ENCODE measurements at places on chromosomes 2 and 18.

- H3K27me3 ChIP-seq = no peaks in the 10 kb centered on the region
- DNase-seq = no peak
- no peak overlapping the region for H3K4me3 ChIP-seq
- H3K4me1 ChIP-seq = peaks cover 18% of the 10 kb centered on the region
- H3K27ac ChIP-seq = no peak overlapping the region
- peaks cover 24% of the 10 kb centered on the region for H3K36me3 ChIP-seq
Measured at GRCh38 chr2:208250388-208250787, 4.5 kb downstream of the IDH1 start.

DNA sequence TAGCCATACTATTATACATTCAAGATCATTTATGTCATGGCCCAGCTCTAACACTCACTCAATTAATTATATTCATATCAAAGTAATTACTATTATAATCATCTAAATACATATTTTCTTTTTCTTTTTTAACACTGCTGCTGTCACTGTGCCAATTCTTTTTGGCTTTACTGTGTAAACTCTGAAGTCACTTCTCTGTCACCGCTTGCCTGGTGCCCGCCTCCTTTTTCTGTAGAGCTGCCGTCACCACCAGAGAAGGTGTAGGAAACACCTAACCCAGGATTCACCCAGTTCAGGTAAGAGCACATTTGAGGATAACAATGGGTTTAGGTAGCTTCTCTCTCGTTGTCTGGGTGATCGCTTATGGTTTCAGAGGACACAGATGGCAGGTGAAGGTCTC is 93.3 kb downstream of the AOX1 start:
- H3K4me1 ChIP-seq = no peaks in the 10 kb centered on the region
- no peaks in the 10 kb centered on the region for H3K36me3 ChIP-seq
- no peak overlapping the region for H3K4me3 ChIP-seq
- H3K27me3 ChIP-seq = peaks cover 7% of the 10 kb centered on the region
- no peak overlapping the region for H3K27ac ChIP-seq

DNA sequence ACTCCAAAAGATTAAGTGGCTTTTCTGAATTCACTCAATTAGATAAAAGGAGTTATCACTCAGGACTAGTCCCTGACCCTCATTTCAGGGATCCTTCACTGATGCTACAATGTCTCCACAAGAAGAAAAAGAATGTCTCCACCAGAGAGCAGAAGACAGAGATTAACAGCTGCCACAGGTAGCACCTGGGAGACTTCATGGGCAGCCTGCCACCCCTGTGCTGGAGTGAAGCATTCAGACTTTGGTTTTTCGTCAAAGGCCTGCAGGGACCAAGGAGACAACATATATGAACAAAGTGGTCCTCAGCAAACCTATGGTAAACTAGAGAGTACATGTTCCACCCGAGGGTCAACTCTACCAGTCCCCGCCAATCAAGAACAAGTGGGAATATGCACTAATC is 197.0 kb upstream of the ACVR2A start:
- no peak overlapping the region for H3K4me3 ChIP-seq
- H3K27me3 ChIP-seq = no peaks in the 10 kb centered on the region
- DNase-seq = no peak
- no peaks in the 10 kb centered on the region for H3K36me3 ChIP-seq

GRCh38 chr2:6526093-6526824 is 339.4 kb downstream of the CMPK2 start:
- H3K4me1 ChIP-seq = no peaks in the 10 kb centered on the region
- H3K4me3 ChIP-seq = no peak overlapping the region
- H3K36me3 ChIP-seq = no peaks in the 10 kb centered on the region

DNA sequence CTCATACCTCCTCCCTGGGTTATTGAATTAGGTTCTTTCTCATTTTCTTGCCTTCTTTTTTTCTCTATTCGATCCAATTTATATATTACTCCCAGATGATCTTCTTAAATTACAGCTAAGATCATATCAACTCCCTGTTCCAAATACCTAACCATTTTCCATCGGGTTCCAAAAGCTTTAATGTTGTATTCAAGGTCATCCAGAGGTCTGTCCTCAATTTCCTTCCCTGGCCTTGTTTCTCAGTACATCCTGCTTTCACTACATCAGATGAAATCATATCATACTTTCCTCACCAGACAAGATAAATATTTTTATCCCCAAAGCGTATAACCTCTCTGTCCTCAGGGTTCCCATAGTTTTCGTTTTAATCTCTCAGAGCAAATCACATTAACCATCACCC is 36.3 kb upstream of the GREB1L start:
- H3K4me1 ChIP-seq = no peaks in the 10 kb centered on the region
- H3K27me3 ChIP-seq = peaks cover 3% of the 10 kb centered on the region
- H3K36me3 ChIP-seq = no peaks in the 10 kb centered on the region
- DNase-seq = no peak

- H3K4me3 ChIP-seq = no peak overlapping the region
- peaks cover 31% of the 10 kb centered on the region for H3K36me3 ChIP-seq
- H3K4me1 ChIP-seq = peaks cover 32% of the 10 kb centered on the region
- DNase-seq = no peak
Measured at GRCh38 chr2:27915874-27916273, 25.3 kb downstream of the BABAM2 start.

- H3K4me3 ChIP-seq = no peak overlapping the region
- H3K27me3 ChIP-seq = no peaks in the 10 kb centered on the region
- DNase-seq = no peak
- H3K4me1 ChIP-seq = peaks cover 7% of the 10 kb centered on the region
Measured at GRCh38 chr2:12549641-12550040, 167.1 kb upstream of the TRIB2 start.

- DNase-seq = no peak
- peaks cover 13% of the 10 kb centered on the region for H3K4me1 ChIP-seq
- no peaks in the 10 kb centered on the region for H3K27me3 ChIP-seq
- H3K4me3 ChIP-seq = no peak overlapping the region
- no peaks in the 10 kb centered on the region for H3K36me3 ChIP-seq
- H3K27ac ChIP-seq = no peak overlapping the region
Measured at GRCh38 chr2:121485039-121485438, 45.6 kb upstream of the RNU4ATAC start.

DNA sequence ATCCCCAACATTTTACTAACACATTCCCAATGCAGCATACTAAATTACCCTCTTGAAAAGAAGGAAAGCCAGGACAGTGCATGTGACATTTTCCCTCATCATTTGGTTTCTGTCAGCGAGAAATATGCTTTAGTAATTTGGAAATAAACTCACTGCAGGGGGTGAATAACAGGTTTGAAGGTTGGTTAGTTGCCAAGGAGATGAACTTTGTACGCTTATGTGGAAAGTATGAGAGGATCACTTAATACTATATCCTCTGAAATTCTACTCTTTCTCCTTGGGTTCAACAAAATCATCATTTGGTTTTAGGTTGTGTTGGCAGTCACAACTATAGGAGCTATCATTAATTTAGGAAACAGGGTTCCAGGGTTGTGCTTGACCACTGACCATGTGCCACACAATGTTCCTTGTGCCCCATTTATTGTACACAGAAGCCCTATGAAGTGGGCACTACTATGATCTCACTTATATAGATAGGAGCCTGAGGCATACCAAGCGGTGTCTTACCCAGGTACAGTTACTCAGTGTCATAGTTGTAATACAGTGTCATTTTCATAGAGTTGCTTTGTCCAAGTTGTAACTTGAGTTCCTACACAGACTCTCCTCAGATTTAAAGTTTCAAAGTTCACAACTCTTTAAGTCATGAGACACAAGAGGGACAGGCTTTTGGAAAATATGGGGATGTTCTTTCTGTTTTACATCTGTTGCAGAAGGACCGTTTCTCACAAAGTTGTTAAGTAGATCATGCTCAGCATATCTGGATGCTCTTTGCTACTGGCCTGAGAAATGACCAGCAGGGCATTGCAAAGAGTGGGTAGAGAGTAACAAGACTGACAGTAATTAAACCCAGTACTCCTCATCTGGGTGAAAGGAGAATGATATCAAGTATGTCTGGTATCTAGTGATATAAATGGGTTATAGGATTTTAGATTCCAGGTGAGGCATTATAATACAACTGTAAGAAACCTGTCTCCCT is 91.8 kb downstream of the MAP4K4 start:
- H3K4me3 ChIP-seq = no peak overlapping the region
- peaks cover 12% of the 10 kb centered on the region for H3K36me3 ChIP-seq
- no peak for DNase-seq
- no peaks in the 10 kb centered on the region for H3K27me3 ChIP-seq
- H3K4me1 ChIP-seq = peaks cover 55% of the 10 kb centered on the region

GRCh38 chr2:159456500-159457426 is 159.6 kb downstream of the BAZ2B start:
- H3K4me1 ChIP-seq = peaks cover 24% of the 10 kb centered on the region
- DNase-seq = no peak
- H3K4me3 ChIP-seq = no peak overlapping the region
- H3K27me3 ChIP-seq = no peaks in the 10 kb centered on the region
- no peaks in the 10 kb centered on the region for H3K36me3 ChIP-seq

- H3K27me3 ChIP-seq = no peaks in the 10 kb centered on the region
- H3K4me1 ChIP-seq = no peaks in the 10 kb centered on the region
- no peak overlapping the region for H3K4me3 ChIP-seq
- DNase-seq = no peak
- H3K27ac ChIP-seq = no peak overlapping the region
Measured at GRCh38 chr2:56444339-56444738, 260.5 kb downstream of the CCDC85A start.

- H3K4me1 ChIP-seq = peaks cover 17% of the 10 kb centered on the region
- H3K36me3 ChIP-seq = peaks cover 23% of the 10 kb centered on the region
- H3K27ac ChIP-seq = no peak overlapping the region
- no peak for DNase-seq
Measured at GRCh38 chr2:240517342-240517741, 40.4 kb downstream of the ANKMY1 start.

DNA sequence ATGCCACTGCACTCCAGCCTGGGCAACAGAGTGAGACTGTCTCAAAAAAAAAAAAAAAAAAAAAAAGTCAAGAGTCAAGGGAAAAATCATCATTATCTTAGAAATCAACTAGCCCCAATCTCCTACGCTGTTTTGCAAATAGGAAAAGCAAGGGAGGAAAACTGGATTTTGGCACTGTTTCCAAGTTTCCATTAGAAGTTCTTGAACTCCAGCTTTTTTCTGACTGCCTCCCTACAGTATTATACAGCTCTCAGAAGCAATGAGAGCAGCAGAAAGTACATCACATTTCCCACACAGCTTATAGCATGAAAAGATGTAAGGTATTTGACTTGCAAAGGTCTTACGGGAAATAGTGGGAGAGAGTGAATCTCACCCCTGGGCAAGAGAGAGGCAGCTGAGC is 127.8 kb downstream of the OSR1 start:
- H3K27me3 ChIP-seq = peaks cover 2% of the 10 kb centered on the region
- no peak overlapping the region for H3K27ac ChIP-seq
- H3K4me1 ChIP-seq = no peaks in the 10 kb centered on the region

GRCh38 chr2:126921066-126921465 is 22.4 kb downstream of the TEX51 start:
- no peaks in the 10 kb centered on the region for H3K36me3 ChIP-seq
- H3K27ac ChIP-seq = no peak overlapping the region
- no peak for DNase-seq
- H3K27me3 ChIP-seq = peaks cover 5% of the 10 kb centered on the region
- no peaks in the 10 kb centered on the region for H3K4me1 ChIP-seq
- H3K4me3 ChIP-seq = no peak overlapping the region

DNA sequence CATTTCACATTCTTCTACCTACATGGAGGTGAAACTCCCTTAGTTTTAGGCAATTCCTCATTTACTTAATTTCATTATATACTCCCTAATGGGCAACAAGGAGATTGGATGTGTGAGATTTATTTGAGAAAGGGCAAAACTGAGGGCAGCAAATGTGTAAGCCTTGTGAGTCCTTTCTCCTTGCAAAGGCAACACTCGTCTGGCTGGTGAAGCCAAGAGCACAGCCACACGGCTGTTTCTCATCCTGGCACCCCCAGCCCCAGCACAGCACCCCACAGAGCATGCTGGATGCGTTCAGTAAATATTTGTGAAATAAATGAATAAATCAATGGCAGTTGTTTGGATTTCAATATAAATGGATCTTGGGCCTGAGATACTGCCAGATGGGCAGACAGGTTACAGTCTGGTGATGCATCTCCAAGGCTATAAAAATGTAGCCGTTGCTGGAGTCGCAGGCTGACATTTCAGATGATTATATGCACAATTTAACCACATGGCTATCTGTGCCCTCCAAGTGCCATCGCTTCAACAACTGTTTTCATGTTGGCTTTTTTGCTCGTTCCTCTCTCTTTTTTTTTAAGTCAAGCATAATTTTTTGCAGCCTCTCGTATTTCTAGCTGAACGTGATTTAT is 154.1 kb upstream of the REV1 start:
- H3K27me3 ChIP-seq = no peaks in the 10 kb centered on the region
- DNase-seq = no peak
- H3K36me3 ChIP-seq = no peaks in the 10 kb centered on the region

GRCh38 chr18:61531182-61531581 is 198.0 kb downstream of the CDH20 start:
- H3K4me3 ChIP-seq = no peak overlapping the region
- no peaks in the 10 kb centered on the region for H3K36me3 ChIP-seq
- no peaks in the 10 kb centered on the region for H3K4me1 ChIP-seq

DNA sequence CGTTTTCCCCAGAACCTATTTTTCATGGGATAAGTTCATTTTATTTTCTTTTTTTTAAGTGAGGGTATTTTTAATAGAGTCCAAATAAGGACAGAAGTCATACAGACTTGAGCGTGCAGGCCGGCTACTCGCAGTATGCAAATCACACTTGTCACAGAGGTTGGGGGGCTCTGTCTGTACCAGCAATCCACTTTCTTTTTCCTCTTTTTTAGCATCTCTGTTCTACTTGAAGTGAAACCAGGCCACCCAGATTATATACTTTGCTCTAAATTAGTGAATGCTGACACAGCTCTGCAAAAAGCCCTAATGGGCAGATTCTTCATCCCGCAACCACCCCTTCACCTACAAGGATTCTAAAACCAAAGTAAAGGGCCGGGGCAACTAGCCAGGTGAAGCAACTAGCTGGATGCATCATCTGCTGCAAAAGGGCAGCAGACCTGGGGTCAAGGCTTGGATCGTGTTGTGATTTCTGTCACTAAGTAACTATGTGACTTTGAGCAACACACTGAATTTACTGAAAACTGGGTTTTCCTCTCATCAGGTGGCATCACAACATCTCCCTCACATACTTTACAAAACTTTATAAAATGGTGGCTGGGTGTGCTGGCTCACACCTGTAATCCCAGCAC is 18.4 kb downstream of the KDSR start:
- no peak overlapping the region for H3K27ac ChIP-seq
- H3K36me3 ChIP-seq = peaks cover 29% of the 10 kb centered on the region
- DNase-seq = no peak
- H3K27me3 ChIP-seq = no peaks in the 10 kb centered on the region

- H3K4me1 ChIP-seq = no peaks in the 10 kb centered on the region
- H3K4me3 ChIP-seq = no peak overlapping the region
- peak; percentile 39 for DNase-seq
Measured at GRCh38 chr2:68971591-68972231, 2.7 kb upstream of the GKN1 start.

Measured in activated CD8-positive, alpha-beta T cell treated with anti-CD3 and anti-CD28 coated beads for 36 hours (primary cell).